ENCODE measurements at places on chromosomes 3 and 15.

DNA sequence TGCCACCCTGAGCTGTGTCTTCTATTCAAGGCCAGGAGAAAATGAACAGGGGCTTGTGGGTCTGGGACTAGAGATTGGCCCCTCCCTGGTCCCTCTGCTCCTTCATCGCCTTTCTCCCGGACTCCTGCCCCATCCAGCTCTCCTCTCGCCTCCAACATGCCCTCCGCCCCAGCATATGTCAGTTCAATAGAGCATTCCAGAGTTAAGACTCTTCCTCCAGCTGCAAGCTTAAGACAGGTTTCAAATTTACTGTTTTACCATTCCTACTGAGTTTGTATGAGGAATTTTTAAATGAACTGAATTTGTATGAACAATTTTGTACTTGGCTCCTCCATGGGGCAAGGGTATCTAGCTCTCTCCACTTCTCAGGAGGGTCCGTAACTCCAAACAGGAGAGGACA lies 195.6 kb downstream of the TBC1D2B start:
- DNase-seq: no peak

- no peak for DNase-seq
Measured at GRCh38 chr3:174619239-174619638, 239.9 kb upstream of the NAALADL2 start.

GRCh38 chr15:77478051-77478450 lies 57.4 kb downstream of the HMG20A start:
- DNase-seq: no peak

- DNase-seq: no peak
Measured at GRCh38 chr3:113546414-113546893, 14.1 kb downstream of the SIDT1 start.

- DNase-seq: peak; percentile 41
Measured at GRCh38 chr3:9916734-9917680, at the start of gene IL17RC. Gene IL17RC, plus strand, starts transcription at chr3:9917098. Its CDS starts 218 bp downstream, at chr3:9917316.

DNA sequence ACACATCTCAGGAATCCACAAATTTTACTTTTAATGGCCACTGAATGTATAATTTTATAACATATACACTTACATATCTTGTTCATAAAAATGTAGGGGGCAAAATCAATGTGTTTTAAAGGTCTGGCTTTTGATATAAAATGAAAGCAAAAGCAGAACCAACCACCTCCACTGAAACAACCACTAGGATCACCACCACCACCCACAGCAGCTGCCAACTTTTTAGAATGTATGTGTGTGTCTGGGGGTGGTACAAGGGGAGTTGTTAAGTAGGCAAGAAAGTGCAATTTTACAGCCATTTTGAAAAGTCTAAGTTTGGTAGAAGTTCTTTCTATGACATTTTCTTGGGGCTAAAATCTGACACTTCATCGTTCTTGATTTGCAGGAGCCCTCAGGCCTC lies 44.0 kb downstream of the OTOL1 start:
- no peak for DNase-seq

DNA sequence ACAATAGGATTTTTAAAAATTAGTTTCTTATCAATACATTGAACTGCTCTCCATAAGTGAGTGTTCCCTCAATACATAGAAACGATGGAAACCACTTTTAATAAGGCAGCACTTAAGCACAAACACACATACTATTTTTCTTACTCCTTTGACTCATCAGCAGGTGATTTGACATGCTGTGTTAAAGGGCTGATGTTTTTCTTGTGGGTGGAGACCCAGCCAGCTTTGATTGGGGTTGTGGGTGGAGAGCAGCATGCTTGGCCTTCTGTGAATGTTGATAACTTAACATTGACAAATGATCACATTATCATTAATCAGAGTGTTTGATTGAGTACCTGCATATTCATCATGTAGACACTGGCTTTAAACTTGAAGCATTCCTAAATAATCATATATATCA lies 223.0 kb upstream of the DPH6 start:
- DNase-seq: no peak

DNA sequence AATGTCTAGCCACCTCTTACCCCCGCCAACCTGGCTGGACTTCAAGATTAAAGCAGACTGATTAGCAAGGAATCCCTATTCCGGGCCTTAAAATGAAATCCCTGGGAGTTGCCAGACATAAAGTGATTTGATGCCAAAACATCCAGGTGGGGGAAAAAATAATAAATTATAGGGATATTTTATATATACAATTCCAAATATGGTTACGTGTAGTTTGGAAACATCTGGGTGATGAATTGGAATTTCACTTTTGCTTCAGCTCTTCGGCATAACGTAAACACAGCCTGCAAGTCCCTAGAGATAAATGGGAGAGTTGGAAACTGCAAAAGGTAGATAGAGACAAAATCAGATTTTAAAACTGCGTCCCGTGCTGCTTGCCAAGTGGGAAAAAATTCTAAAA lies 545.5 kb upstream of the MDFIC2 start:
- DNase-seq: no peak

GRCh38 chr3:37320276-37320675 lies 145.9 kb upstream of the LRRFIP2 start:
- DNase-seq: no peak

GRCh38 chr3:11610044-11610671 lies 33.6 kb downstream of the VGLL4 start:
- no peak for DNase-seq

- DNase-seq: no peak
Measured at GRCh38 chr3:80043226-80043625, 275.4 kb upstream of the ROBO1 start.

DNA sequence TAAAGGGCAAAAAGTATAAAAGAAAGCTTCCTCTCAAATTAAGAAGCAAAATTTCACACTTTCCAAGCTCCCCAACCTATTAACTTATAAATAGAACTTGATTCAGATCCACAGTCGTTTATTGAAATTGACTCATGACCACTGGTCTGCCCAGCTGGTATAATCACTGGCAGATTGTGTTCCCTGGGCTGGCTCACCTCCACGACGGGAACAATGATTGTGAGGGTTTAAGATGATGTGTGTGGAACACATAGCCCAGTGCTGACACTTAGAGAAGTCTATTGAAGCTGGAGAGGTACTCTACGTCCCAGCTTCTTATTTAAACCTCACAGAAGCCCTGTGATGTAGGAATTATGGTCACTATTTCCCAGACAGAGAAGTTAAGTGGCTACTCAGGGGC lies 90.4 kb downstream of the MB21D2 start:
- no peak for DNase-seq

- no peak for DNase-seq
Measured at GRCh38 chr3:160804762-160805161, 48.7 kb downstream of the PPM1L start.

GRCh38 chr3:114718898-114719210 lies 425.0 kb downstream of the TIGIT start:
- no peak for DNase-seq

GRCh38 chr3:175200391-175201095 lies 341.4 kb downstream of the NAALADL2 start:
- no peak for DNase-seq

DNA sequence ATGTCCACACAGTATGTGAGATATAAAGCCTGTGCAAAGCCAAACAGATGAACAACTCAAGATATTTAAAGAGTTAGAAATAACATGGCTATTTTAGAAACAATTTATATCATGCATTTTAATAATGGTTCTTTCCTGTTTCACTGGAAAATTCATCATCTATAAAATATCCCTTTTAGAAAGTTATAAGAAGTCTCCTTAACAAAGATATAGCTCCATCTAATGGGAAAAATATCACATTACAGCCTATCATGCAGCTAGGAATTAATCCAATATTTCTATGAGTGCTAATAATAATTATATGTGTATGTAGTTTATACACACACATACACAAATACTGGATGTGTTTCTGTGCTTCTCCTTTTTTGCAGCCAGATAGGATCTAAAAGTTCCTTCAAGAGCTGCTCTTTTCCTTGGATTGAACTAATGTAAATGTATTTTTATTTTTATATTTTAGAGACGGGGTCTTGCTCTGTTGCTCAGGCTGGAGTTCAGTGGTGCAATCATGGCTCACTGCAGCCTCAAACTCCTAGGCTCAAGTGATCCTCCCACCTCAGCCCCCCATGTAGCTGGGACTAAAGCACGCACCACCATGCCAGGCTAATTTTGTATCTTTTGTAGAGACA lies 21.6 kb downstream of the RPL22L1 start:
- no peak for DNase-seq

- no peak for DNase-seq
Measured at GRCh38 chr3:141151439-141151838, 80.2 kb upstream of the PXYLP1 start.

- DNase-seq: no peak
Measured at GRCh38 chr15:29348336-29348914, 78.8 kb upstream of the NSMCE3 start.

GRCh38 chr15:82317091-82317489 lies 32.2 kb downstream of the GOLGA6L10 start:
- no peak for DNase-seq

- DNase-seq: no peak
Measured at GRCh38 chr3:66404197-66404596, 96.6 kb downstream of the LRIG1 start.

- no peak for DNase-seq
Measured at GRCh38 chr3:72346526-72346926, 501.7 kb downstream of the SHQ1 start.

DNA sequence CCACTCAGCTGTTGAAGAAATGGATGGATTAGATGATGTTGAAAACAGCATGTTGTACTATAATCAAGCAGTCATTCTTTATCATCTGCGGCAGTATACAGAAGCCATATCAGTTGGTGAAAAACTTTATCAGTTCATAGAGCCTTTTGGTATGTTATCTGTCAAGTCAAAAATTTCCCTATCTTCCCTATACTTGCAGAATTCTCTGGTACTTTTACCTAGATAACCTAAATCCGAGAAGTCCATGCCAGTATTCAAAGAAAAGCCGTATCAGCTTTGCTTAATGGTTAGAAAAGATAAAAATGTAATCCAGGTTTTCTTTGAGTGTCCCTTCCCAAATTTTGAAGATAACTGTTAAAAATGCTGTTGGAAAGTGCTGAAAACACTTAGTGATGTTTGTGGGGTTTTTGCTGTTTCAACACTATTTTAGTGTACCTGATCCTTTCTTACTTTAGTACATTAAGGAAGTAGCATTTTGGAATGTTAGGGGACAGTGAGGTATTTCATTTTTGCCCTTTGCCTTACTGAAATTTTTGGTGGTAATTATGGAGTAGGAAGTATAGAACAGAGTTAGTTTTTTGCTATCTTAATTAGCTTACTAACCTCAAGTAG lies 23.8 kb downstream of the CNOT10 start:
- DNase-seq: no peak

DNA sequence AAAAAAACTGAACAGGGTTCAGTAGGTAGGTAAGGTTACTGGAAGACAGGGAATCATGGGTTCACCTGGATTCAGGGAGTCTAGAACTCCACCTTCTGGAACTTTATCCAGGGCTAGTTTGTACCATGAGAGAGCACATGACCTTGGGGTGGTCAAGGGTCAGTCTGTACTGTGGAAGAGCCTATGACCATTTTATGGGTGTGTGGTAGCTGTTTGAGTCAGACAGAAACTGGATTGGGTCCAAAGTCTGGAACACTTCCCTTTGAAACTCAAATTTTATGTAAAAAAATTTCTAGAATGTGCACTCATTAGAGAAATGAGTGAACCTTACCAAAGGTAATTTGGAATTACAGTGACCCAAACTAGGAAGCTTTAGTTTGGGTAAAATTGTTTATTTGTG lies 486.0 kb upstream of the AGTR1 start:
- no peak for DNase-seq

DNA sequence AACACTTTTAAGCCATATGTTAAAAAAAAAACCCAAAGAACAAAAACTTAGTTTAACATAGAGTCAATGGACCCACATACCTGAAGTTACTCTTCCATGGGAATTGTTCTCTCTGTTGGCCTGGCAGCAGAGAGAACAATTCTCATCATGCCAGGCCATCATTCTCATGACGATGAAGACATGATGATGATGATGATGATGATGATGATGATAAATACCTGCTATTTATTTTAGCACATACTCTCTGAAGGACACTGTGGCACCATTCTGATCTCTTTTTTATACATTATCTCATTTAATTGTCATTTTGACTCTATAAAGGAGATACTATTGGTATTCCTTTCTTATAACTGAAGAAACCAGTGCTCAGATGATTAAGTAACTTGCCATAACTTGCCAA lies 366.9 kb downstream of the MFSD1 start:
- no peak for DNase-seq

- DNase-seq: no peak
Measured at GRCh38 chr3:129619726-129620162, 13.3 kb upstream of the PLXND1 start.

- DNase-seq: no peak
Measured at GRCh38 chr3:126003447-126004190, 34.6 kb downstream of the ROPN1B start.

DNA sequence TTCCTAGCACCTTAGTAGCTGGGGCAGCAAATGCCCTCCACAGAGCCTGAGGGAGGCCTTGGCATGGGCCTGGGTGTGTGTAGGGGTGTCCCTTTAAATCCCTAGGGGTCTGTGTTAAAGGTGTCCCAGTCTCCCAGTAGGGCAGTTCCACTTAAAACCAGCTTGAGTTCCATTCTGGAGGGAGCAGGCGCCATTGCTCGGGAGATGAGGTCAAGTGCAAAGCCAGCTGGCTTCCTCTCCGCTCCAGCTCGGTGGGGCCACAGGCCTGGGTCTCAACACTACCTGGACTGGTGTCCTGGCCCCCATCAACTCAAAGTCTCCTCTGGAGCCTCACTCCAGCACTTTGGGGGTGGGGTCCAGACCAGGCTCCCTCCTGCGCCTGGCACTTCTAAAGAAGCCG lies 25.2 kb downstream of the FEM1B start:
- no peak for DNase-seq

DNA sequence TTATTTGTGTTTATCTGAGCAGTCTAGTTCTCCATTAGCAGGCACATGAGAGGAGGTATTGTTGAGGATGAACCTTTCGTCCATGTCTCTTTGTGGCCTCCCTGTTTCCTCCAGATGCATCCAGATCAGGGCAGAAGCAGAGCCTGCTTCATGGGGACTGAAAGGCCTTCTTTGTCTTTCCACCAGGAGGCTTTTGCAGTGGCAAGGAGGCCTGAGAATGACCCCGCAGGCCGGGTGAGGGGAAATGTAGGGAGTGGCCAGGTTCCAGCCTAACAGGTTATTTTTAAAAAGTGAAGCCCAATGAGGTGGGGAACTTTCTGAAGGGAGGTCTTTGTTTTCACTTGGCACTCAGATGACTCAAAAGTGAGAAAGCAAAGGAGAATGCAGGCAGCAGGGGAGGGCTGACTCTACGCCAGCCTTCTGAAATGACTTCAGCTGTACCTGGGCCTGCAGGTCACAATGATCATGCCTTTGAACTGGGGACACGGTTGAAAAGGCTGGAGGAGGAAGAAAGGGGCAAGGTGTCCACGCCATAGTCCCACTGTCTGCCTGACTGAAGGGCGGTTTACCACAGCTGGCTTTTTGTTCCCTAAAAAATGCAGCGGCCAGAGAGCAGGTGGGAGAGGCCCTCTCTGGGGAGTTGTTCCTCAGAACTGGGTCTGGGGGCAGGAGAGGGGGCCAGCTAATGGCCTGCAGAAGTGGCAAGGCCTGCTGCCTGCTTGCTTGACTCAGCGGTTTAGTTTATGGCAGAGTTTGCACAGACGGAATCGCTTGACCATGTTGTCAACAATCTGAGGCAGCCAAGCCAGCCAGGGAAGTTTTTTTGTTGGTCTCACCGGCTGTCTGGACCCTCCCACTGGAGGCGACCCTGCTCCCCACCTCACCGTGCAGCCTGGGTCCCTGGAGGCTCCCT lies 28.7 kb downstream of the CMTM7 start:
- DNase-seq: no peak

GRCh38 chr3:140398387-140398786 lies 279.5 kb upstream of the TRIM42 start:
- DNase-seq: no peak
